ENCODE measurements at places on chromosomes 2 and 18. TPM values are rescaled to one million over a fixed set of nuclear protein-coding genes. Genes with fewer than 3 reads are reported as not detected.

- no peak for DNase-seq
Measured at GRCh38 chr2:2843969-2844548, 513.0 kb upstream of the MYT1L start.

DNA sequence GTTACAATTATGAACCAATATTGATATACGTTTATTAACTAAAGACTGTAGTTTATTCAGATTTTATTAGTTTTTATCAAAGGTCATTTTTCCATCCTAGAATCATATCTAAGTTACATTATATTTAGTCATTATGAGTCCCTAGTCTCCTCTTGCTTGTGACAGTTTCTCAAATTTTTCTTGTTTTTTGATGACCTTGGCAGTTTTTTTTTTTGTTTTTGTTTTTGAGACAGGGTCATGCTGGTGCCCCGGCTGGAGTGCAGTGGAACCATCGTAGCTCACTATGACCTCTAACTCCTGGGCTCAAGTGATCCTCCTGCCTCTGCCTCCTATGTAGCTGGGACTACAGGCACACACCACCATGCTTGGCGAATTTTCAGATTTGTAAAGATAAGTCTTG lies 18.3 kb upstream of the SLC39A10 start:
- no peak for DNase-seq

DNA sequence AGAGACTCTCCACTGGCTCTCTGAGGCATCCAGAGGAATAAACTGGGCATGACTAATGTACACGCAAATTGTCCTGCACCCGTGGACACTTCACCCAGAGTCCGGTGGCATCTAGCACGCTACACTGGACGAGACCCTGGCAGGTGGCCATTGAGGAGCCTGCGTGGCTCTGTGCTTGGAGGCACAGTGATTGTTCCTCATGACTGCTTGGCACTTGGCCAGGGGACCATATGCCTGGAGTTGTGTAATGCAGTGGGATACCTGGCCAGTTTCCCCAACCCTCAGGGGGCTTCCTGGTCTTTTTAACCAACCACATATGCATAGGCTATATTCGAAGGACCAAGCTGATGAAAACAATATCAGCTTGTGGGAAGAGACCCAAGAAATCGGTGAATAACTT lies 66.6 kb downstream of the MTCL1 start:
- DNase-seq, result no peak

ZSWIM2 gene
- not detected for total RNA-seq

DNA sequence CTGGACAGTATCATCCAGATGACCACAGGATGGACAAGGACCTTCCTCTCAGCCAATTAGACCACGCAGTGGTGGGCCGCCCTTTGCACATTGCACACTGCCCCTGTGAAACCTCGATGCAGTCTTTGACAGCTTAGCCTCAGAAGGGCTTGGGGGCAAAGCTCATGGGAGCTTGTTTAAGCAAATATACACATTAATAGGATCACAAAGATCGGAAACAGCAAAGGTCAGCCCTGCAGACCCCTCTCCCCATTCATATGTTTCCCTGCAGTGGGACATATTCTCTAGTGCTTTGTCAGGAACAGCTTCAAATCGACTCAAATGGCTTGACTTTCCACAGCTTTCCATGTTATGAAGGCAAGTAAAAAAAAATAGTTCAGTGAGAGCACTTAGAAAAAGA lies 189.6 kb upstream of the LYPD1 start:
- no peak for DNase-seq

GRCh38 chr2:229141424-229142025 lies 129.6 kb downstream of the PID1 start:
- no peak for DNase-seq

C1QL2 gene
- total RNA-seq, result not detected

GRCh38 chr2:127541809-127542208 lies 6.3 kb downstream of the MYO7B start:
- no peak for DNase-seq

SLC5A7 gene
- not detected for total RNA-seq

DNA sequence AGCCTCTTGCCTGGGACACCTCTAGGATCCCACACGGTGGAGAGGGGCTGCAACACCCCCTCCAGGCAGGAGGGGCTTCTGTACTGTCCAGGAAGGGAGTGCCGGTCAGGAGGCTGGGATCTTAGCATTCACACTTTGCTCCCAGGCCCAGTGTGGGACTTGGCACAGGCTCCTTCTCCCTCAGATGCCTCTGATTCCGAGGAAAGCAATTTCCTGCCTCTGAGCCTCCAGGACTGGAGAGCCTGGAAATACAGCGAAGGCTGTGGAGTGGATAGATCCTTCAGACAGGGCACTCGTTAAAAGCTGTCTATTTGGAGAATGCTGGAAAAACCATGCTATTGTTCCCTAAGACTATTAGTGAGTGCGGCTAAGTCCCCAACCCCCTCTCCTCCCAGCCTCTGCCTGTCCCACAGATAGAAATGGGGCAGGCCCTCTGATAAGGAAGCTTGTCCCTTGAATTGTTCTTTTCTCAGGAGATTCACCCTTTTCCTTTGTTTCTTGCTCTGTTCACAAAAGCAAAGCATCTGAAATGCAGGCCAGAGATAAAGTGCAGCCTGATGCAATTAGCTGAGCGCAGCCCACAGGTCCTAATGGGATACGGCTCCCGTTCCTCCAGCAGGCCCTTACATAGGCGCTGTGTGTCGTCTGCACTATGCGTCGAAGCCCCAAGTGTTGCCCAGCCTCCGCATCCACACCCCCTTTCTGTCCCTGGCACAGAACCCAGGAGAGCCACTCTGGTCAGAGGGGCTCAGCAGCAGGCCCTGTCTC lies 252.2 kb downstream of the KLHL29 start:
- no peak for DNase-seq

- DNase-seq, result no peak
Measured at GRCh38 chr2:12196495-12196894, 450.1 kb downstream of the LPIN1 start.

UGT1A10 gene
- not detected for total RNA-seq

- DNase-seq, result no peak
Measured at GRCh38 chr2:238174701-238175100, 15.9 kb downstream of the ERFE start.

RFTN2 gene
- not detected for total RNA-seq

Data from activated CD8-positive, alpha-beta T cell treated with anti-CD3 and anti-CD28 coated beads, Interleukin-2, amount 10 ng/mL, durations not matched to agents 7 days and 5 days (primary cell).